Fibroblast of lung (primary cell): ENCODE measurements at places on chromosomes 2 and 18.

DNA sequence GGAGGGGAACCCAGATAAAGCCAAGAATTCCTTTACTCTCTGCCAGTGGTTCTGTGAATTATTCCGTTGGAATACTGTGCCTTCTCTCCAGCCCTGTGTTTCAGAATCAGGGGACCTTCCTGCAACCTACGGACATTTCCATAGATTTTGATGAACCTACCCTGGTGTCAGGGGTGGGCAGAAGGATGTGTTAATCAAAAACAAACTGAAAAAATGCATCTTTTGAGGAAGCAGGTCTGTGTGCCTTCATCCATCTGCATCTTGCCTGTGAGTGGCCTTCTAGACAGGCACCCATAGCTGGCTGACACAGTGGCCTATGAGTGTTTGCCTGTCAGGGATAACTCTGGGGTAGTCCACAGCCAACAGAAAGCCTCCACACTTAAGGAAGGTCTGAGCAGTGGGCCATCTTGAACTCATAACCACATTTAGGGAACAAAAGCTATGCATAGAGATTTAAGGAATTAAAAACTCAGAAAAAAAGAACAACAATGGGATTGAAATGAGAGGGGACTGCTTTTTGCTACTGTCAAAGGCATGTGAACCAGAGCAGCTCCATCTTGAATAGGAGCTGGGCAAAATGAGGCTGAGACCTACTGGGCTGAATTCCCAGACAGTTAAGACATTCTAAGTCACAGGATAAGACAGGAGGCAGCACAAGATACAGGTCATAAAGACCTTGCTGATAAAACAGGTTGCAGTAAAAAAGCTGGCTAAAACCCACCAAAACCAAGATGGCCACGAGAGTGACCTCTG, 45.9 kb upstream of the ITGA6 start:
- DNase-seq: no peak

DNA sequence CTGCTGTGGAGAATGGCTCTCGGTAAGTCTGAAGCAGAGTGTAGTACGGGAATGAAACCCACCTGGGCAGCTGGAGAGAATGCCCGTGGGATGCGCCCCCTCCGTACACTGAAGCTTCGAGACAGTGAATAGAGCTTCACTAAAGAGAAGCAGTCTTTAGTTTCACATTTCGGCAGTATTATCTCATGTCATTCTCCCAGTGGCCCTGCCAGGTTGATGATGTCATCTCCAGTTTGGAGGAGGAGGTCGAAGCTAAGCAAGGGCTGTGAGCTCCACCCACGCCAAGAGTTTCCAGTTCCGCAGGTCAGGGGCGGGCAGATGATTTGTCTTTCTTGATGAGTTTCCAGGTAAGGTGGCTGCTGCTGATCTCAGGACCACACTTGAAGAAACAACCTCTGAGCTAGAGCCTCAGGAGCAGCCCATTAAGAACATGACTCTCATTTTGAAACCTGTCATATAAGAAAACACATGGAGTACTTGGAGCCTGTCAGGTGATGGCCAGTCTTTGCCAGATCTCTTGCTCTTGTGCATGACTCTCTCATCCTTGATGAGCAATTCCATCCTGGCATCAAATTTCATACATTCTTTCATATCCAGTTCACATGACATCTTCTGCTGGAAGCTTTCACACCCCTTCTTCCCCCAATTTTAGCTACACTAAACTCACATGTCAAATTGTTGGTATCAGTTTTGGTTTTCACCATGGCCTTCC, 475.0 kb downstream of the RNF144A start:
- no peak for DNase-seq

DNA sequence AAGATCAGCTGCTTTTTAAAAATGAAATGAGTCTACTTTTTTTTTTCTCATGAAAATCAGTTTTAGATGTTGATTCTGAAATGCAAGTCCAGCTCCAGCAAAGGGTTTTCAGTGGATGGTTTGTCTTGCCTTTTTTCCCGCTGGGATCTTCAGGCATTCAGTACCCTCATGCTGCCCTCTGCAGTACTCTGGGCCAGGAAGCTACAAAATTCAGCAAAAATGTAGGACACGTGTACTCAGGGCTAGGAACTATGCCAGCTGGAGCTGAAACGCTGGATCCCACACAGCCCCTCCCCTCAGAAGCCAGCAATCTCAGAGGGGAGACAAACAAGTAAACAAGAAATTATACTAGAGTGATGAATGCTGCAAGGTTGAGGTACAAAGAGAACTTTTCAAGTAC, 97.3 kb downstream of the MMADHC start:
- peak; percentile 42 for DNase-seq

DNA sequence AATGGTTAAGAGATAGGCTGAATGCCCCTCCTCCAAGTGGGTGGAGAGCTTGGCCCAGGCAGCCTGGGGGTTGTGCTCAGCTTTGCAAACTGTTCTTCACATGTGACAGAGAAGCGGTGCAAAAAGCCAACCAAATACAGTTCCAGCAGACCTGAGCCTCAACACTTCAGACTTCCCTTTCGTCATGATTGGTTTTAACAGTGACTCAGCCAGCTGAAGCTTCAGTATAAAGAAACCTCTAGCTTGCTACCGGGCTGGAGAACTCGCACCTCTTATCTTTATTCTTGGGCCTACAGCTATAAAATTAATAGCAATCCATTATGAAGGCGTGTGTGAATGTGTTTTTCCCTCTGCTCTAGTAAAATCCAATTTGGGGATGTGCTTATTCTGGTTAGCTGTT, 20.0 kb downstream of the SETBP1 start:
- DNase-seq: peak; percentile 56

GRCh38 chr2:151338115-151338514, 19.3 kb upstream of the TNFAIP6 start:
- no peak for DNase-seq

- DNase-seq: no peak
These were observed 191.0 kb downstream of the ZEB2 start for GRCh38 chr2:144328938-144329337.

GRCh38 chr18:8176554-8176953, 432.7 kb upstream of the RAB12 start:
- no peak for DNase-seq

GRCh38 chr18:41009926-41010325, 945.1 kb upstream of the PIK3C3 start:
- no peak for DNase-seq

- DNase-seq: no peak
These were observed 317.3 kb downstream of the RBM43 start for GRCh38 chr2:150944315-150944714.

DNA sequence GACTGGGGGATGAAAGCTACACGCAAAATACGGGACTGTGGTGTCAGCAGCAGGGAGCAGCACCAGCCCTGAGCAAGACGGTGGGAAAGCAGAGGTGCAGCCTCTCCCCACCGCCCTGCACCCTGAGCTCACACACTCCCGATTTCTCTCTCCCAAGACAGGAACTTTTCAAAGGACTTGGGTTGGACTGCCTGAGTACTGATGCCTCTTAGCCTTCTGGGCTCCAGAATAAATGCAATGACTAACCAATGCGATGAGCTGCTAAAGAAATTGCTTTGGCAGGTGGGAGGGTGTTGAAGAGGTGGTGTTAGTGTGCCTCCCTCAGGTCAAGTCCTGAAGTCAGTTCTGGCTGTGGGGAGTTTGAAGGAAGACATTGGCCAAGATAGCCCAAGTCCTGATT, 9.6 kb downstream of the TRIM54 start:
- DNase-seq: no peak
